ENCODE measurements at places on chromosomes 16 and 17.

- no peak for DNase-seq
Observed at GRCh38 chr17:5532581-5532980, 46.2 kb downstream of the MIS12 start.

DNA sequence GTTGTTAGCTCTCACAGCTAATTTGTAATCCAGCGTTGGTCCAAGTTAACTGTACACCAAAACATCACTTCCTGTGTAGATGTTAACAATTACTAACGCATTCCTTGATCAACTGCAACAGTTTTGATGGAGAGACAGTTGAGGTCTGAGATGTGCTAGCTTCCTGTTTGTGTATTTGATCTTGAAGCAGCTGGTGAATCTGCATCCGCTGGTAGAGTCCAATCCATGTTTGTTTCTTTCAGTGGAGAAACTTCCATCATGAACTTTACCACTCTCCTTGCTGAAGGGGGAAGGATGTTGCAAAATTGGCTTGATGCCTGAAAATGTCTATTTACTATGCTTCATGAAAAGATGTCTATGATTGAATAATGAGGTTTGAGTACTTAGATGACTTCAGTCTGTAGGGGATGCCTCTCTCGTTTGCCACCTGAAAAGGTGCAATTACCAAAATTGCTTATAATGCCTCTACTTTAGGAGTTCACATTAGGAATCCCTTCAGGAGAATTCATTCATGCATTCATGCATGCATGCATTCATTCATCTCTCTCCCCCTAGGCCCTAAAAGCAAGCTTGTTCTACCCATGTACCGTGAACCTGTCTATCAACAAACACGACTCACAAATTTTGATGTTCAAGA, 39.6 kb upstream of the ZKSCAN2 start:
- DNase-seq: no peak

- DNase-seq: no peak
Observed at GRCh38 chr16:49477250-49477895, 103.8 kb downstream of the C16orf78 start.

DNA sequence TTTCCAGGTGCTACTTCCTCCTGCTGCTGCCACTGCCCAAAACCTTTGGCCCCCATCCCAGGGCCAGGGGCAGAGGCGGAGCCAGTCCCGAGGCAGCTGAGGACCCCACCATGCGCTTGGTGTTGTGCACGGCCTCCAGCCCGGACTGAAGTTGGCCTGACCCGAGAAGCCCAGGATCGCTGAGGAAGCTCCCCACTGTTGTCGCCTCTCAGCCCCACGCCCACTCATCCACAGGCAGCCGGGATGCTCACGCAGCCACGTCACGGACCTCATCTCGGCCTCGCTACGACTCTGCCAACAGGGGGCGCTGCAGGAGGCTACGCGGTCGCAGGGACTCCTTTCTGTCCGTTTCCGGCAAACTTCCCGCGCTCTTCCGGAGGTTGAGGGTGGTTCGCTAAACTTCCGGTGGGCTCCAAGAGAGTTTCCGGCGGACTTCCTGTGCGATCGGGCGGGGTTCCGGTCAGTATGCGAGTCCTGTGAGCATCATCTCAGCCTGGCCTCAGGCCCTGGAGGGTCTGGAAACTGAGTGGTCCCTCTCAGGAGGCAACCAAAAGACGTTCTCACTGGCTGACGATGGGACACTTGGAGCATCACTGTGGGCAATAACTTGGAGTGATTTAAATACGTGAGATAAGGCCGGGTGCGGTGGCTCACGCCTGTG, 12.4 kb downstream of the ZG16B start:
- no peak for DNase-seq

DNA sequence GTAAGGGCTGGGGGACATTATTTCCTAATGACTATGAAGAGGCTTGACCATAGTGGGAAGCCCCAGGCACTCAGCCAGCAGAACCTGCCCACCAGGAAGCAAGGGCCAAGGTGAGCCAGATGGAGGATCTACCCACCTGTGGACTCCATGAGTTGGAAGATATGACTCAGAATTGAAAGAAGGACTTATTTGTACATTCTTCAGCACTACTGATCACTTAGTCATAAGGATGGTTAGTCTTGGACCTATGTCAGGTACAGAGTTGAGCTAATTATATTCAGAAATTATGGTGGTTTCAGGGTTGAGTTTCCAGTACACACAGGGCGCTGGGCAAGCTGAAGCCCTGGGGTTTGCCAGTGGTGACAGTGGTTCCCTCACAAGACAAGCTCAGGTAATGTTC, 24.0 kb upstream of the GRIN2A start:
- no peak for DNase-seq

- no peak for DNase-seq
Observed at GRCh38 chr17:66799849-66800537, 34.9 kb upstream of the CACNG5 start.

- no peak for DNase-seq
Observed at GRCh38 chr16:85986931-85987749, 88.2 kb downstream of the IRF8 start.

- no peak for DNase-seq
Observed at GRCh38 chr16:86368261-86368660, 142.1 kb upstream of the FOXF1 start.

DNA sequence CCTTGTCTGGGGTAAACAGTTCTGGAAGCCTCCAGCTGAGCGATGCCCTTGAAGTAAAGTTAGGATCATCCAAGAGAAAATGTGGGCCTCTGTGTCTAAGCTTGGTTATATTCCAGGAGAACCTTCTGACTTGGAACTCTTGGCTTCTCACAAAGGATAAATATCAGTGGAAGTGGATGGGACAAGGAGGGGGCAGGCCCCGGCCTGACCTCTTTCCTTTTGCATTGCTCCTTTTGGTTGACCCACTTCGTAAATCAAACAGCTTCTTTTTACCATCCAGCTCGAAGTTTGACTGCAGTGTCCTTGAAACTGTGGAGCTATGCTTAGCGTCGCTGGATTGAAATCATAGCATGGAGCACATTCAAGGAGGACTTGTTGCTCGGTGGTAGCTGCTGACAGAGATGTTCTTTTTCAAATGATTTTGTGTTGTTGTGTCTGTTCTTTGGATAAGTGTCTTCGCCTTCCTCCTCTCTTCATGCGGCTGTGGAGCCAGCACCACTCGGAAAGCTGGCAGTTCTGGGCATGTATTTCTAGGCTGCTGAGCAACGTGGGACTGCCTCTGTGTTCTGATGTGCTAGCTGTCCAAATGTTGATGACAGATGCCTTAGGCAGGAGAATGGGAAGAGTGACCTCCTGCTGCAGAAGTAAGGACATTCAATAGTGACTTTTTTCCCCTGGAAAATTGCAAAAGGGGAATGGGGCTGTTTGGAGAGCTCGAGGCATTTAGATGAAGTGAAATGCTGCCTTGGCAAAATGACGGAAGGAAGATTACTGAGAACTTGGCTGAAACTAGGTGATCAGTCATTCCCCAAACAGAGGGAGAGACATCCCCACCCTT, 4.5 kb downstream of the MINK1 start:
- DNase-seq: no peak

DNA sequence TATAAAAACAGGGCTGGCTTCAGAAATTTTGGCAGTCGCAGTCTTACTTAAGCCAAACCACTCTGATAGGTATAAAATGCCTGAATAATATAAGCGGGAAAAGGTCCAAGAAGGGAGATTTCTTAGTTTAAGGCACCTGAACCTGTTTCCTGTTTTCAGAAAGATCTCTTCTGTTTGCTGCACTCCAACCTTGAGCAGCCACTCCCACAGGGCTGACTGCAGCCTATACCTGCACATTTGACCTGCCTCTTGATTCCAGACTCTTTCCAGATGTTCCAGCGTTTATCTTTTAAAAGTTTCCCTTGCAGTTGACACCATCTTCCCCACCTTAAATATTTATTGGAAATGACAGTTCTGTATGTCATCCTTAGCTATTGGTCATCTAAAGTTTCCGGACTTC, 132.2 kb downstream of the SKAP1 start:
- DNase-seq: no peak

- DNase-seq: no peak
Observed at GRCh38 chr17:72974605-72975232, 117.8 kb downstream of the SLC39A11 start.

Measured in NCI-H526 treated with DMSO at 0.1 percent for 48 hours (cell line).